ENCODE measurements at places on chromosomes 11 and 22.

- no peak for DNase-seq
Measured at GRCh38 chr22:45398214-45398613, 15.2 kb downstream of the SMC1B start.

- DNase-seq = no peak
Measured at GRCh38 chr11:35886759-35887158, 57.1 kb upstream of the LDLRAD3 start.

DNA sequence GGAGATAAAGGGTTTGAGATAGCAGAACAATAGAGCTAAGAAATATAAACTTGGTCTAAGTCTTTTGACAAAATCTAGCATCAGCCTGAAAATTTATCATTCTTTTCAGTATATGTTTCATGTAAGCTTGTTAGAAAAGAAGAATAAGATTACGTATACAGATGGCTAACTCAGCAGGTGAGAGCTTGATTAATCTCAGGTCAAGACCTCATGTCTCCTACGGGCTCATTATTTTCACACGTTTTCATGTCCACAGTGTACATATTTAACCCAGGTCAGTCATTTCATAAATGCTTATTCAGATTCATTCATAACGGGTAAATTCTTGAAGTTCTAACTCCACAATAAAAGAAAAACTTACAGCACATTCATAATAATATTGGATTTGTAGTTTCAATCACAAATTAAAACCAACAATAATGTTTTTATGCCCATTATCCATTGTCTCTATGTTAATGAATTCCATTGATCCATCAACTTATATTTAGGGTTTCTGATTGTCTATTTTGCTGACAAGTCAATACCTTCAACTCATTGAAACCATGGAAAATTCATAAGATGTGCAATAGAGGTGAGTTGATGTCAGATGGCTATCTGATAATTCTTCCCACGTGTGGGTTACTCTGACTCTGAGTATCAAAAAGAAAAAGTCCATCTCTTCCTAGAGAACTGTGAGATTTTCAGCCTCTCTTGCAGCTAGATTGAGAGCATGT, 102.6 kb downstream of the CASP12 start:
- no peak for DNase-seq

GRCh38 chr11:30128269-30128932, 102.4 kb upstream of the FSHB start:
- DNase-seq = no peak

- no peak for DNase-seq
Measured at GRCh38 chr22:47793304-47794101, 1031.1 kb downstream of the TBC1D22A start.

DNA sequence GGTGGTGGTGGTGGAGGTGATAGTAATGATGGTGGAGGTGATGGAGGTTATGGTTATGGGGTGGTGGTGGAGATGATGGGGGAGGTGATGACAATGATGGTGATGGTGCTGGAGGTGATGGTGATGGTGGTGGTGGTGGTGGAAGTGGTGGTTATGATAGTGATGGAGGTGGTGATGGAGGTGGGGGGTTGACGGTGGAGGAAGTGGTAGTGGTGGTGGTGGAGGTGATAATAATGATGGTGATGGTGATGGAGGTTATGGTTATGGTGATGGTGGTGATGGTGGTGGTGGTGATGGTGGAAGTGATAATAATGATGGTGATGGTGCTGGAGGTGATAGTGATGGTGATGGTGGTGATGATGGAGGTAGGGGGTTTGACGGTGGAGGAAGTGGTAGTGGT, 16.9 kb upstream of the WNT7B start:
- no peak for DNase-seq

- DNase-seq = no peak
Measured at GRCh38 chr11:95968585-95968984, 44.7 kb upstream of the MTMR2 start.

DNA sequence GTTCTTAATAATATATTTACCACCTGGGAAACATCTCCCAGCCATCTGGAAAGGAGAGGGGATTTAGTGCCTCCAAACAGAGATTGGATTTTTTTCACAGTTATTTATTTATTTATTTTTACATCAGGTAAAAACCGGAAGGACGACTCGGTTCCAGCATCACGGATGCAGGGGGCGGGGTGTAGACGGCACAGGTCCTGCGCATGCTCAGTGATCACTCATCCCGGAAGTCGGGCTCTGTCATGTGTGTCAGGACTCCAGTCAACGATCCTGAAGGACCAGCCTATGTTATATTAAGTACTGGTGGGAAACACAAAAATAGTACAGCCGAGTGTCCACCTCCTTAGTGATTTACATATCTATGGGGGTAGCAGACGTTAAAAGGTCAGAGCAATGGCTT, 467.6 kb downstream of the NTM start:
- no peak for DNase-seq

GRCh38 chr11:71449596-71449995, 1.4 kb upstream of the DHCR7 start:
- DNase-seq = no peak

DNA sequence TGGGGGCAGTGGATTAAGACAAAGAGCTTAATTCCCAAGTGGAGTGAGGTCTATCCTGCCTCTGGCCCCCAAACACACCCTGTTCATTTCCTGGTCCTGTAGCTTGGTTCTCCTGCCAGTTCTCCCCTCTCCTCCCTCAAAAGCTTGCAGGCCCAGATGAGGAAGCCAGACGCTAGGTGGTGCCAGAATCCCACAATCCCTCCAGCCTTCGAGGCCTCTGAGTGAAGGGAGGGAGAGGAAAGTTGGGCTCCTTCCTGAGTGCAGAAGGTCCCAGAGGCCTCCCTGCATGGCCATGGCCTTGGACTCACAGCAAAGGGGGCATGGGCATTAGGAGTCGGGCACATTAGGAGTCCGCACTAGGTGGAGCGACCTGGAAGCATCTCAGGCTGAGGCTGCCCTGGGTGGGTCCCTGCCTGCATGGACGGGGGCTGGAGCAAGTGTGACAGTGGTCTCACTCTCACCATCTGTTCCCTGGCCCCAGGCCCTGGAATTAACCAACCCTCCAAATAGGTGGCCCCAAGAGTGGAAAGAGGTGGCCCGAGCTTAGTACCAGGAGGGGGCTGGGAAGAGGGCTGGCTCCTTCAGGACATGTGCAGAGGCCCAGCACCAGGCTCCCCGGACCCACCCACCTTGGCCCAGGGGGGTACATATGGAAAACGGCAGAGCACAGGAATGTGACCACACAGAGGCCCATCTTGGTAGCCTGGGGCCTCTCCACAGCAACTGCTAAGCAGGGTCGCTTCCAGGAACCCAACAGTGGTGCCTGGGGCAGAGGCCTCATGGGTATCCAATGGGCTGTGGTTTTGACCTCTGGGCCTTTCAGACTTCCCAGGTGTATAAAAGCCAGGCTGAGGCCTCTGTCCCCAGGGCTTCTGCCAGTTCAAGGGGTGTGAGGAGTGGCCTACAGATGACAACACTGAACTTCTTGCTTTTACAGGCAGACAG, 5.2 kb downstream of the FXYD2 start:
- DNase-seq = no peak

DNA sequence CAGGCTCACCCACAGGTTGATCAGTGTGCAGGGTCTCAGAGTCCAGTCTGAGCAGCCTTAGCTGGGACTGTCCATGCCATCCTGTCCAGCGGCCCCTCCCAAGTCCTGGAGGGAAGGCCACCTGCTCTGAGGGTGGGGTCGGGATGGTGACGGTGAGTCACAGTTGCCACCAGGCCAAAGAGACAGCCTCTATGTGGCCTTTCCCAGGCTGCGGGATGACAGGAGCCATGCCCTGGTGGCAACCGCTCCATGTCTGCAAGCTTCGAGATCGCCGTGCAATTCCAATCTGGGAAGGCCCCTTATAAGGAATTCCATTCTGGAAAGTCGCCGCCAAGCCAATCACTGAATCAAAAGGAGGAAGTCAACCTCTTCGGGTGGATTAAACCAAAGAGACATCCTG, 47.5 kb downstream of the RTL6 start:
- no peak for DNase-seq

DNA sequence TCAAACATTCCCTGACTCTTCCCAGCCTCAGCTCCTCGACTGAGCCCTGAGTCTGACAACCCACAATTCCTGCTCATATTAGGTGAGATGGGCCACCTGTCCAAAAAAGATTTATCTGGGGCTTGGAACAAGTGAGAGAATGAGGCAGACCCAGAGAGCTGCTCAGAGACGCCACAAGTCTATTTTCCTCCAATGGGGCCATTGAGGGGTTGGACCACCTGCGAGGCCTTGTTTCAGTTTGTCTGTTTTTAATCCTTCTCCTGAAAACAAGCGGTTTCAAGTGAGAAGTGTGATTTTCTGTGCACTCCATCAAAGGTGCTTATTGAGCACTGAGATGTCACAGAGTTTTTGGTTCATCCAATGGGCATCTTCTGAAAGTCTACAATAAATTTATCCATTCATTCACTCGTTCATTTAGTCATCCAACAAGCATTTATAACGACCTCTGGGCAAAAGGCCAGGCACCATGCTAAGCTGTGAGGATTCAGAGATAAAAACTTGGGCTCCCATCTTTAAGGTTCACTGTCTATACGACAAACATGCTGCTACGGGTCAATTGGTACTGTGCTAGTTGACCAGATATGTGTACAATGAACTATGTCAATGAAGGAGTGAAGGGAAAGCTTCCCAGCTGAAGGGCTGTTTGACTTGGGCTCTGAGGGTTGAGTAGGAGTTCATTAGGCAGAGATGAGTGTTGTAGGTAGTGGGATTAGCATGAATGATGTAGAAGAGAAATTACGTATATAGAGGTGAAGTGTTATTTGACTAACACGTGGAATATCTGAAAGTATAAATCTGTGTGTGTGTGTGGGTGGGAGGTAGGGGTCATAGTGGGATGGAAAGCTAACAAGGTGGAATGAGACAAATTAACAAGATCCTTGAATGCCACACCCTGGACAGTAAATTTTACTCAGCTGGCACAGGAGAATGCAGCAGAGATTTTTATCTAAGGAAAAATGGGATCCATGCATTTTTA, 168.9 kb downstream of the MIAT start:
- DNase-seq = no peak
